ENCODE measurements at places on chromosomes 3 and 15. TPM values are rescaled to one million over a fixed set of nuclear protein-coding genes. Genes with fewer than 3 reads are reported as not detected.

DNA sequence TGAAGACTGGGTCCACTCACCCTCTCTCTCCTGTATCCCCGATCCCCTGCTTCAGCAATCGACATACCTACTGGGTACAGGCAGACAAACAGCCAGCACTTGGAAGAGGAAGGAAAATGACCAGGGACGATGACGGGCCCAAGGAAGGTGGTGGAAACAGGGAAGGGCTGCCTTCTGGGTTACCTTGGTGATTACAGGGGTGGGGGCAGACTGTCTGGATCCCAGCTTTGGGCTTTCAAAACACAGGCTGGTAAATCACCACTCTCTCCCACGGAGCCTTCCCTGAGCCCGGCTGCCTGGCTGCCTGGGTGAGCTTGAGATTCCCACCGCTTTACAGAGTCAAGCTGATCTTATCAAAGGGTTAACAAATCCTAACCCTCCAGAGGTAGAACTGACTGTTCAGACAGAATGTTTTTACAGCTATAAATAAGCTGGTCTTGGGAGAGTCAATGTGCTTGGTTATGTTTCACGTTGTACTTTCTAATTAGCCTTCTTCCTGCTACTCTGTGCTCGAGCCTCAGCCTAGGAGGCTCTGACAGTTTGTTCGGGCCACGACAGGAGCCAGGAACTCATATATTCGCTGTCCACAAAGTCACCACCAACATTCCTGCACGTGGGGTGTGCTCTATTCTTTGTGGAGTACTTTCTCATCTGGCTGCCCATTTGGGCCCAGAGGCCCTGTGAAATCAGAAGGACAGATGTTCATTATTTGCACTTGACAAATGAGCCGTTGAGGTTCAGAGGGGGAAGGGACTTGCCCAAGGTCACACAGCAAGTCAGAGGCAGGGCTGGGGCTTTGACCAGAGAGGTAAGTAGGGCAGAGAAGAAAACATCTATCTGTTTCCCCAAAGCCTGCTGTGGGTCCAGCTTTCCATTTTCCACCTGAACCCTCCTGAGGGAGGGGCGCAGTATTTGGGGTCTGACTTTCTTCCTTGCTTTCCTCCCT lies 63.5 kb downstream of the FEM1B start:
- peak; percentile 67 for DNase-seq

DNA sequence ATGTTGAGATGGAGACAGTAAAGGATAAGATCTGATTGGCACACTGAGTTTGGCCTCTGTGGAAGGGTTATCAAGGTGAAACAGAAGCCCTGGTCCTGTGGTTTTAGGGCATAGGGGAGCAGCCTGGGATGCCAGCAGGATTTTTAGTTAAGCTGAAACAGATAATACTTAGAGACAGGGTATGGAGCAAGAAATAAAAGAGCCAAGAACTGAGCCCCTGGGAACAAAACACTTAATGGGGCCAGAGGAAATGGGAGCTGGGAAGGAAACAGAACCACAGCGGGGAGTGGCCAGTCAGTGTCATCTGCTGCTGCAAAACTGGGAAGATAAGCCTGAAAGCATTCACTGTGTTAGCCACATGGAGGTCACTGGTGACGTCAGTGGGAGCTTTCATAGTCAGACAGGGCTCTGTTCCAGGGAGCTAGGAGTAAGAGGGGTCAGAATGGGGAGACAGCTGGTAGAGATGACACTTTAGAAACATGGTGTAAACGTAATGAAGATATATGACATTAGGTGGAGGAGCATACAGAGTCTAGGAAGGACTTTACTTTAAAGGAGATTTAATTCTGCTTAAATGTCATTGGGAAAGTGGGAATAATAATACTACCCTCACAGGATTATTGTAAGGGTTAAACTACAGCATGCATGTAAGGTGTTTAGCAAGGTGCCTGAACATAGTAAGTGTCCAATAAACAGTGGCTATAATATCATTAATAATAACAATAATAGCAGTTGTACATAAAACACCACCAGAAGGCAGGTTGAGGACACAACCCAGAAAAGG lies 172.7 kb upstream of the CTNNB1 start:
- DNase-seq = no peak

DNA sequence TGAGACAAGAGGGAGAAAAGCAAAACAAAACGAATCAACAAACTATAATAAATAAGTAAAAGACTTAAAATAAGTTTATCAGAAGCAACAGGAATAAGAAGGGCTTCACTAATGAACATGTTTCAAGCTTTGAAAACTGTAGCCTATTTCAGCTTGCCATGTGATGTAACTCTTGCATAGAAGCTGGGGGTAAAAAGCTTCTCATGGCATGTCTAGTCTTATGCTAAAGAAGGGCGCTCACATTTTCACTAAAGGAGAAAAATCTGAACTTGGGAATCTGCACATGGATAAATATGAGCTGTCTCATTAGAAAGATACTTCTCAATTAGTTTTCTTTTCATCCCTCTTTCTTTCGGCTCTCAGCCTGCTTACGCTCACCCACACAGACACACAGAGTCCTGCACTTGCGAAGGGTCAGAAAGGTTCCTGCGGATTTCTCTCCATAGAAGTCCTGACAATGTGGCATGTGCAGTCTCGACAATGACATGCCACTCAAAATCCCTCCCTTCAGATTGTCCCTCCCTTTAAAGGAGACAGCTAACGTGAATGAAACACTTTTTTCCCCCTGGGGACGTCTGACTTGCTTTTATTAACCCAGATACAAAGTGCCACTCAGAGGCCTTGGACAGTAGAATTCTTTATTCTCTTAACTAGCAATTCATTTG lies 568.9 kb upstream of the NR2F2 start:
- DNase-seq = no peak

DNA sequence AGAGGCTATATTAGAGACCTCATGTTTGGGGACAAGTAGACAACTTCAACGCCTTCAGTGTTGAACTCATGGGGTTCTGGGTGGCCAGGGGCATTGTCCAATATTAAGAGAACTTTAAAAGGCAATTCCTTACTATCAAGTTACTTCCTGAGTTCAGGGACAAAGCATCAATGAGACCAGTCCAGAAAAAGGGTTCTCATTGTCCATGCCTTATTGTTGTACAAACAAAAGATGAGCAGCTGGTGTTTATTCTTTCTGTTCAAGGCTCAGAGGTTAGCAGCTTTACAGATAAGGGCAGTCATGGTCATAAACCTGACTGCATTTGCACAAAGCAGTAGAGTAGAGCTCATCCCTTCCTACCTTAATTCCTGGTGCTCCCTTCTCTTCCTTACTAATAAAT lies 18.5 kb upstream of the PDHB start:
- no peak for DNase-seq

DNA sequence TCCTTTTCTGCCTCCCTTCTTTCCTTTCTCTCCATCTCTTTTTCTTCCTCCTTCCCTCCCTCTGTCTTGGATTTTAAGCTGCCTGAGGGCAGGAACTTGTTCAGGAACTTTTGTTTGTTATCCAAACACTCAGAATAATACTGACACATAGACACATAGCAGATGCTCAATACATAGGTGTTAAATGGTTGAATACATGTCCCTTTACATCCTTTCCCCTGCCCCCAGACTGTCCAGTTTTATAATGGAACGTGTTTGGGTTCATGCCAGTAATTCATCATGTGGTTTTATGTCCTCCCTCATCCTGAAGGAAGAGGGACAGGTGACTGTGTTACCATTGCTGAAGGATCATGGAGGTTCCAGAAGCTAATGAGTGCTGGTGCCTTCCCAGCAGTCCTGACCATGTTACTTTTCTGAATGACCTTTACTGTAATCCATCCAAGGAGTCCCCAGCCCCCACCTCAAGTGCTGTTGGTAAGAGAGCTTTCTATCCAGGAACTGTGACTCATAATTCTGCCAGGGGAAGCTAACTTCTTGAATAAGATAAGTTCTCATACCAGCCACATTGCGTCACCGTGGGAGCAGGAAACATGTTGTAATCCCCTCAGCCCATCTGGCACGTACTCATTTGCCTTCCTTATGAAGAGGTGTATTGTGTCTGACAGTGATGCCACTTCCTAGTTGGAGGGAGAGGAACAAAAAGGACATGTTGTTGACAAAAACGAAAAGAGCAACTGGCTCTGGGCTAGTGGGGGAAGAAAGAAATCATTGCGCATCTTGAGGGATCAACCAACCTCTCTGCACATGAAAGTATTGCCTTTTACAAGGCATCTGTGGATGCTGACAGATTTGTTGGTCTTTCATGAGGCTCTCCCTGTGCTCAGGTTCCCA lies 52.4 kb downstream of the IL1RAP start:
- no peak for DNase-seq

GRCh38 chr3:197253238-197253947 lies 45.0 kb downstream of the DLG1 start:
- DNase-seq = no peak

- DNase-seq = no peak
Measured at GRCh38 chr3:102361101-102361500, 73.7 kb upstream of the ZPLD1 start.

Gene NRROS
- total RNA-seq = 0.50 TPM

Gene IGSF10
- 0.10 TPM for total RNA-seq

Gene ASB14
- not detected for total RNA-seq

Gene HES1
- 36.7 TPM for total RNA-seq
